ENCODE measurements at places on chromosomes 4 and X.
A peak's percentile ranks its signal among the peaks of the same experiment; 100 is the strongest.

GRCh38 chr4:20490734-20491133, 209.5 kb upstream of the PACRGL start:
- H3K4me1 ChIP-seq: peaks cover 31% of the 10 kb centered on the region
- no peaks in the 10 kb centered on the region for H3K27me3 ChIP-seq
- H3K4me3 ChIP-seq: no peak overlapping the region

GRCh38 chr4:162952232-162952631, 214.5 kb downstream of the NAF1 start:
- no peaks in the 10 kb centered on the region for H3K4me1 ChIP-seq
- DNase-seq: no peak
- H3K27ac ChIP-seq: no peak overlapping the region
- peaks cover 4% of the 10 kb centered on the region for H3K27me3 ChIP-seq

GRCh38 chr4:71009086-71009485, 15.6 kb downstream of the DCK start:
- H3K27ac ChIP-seq: peak overlapping the region; percentile 23
- H3K36me3 ChIP-seq: peaks cover 21% of the 10 kb centered on the region
- no peak overlapping the region for H3K4me3 ChIP-seq
- peaks cover 21% of the 10 kb centered on the region for H3K4me1 ChIP-seq

GRCh38 chr4:16674082-16674481, 224.4 kb downstream of the LDB2 start:
- no peak for DNase-seq
- no peaks in the 10 kb centered on the region for H3K4me1 ChIP-seq
- H3K36me3 ChIP-seq: no peaks in the 10 kb centered on the region
- H3K27me3 ChIP-seq: peaks cover 19% of the 10 kb centered on the region

DNA sequence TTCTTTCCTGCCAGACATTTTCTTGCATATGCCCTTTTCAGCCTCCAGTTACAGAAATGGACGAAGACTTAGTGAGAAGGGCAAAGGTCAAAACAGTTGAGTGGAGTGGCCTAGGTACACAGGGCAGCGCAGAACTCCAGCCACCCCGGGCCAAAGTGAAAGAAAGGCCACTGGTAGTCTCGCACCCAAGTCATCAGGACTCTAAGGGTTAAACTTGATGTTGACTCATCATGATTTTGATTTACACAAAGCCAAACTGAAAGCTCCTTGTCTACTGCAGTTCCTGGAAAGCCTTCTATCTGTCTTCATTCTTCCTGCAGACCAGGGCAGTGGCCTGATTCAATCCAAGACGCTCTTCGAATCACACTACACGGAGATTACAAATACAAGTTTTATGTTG, 2.6 kb upstream of the IL13RA1 start:
- H3K4me3 ChIP-seq: no peak overlapping the region
- H3K27ac ChIP-seq: no peak overlapping the region
- no peak for DNase-seq
- peaks cover 13% of the 10 kb centered on the region for H3K4me1 ChIP-seq
- H3K36me3 ChIP-seq: no peaks in the 10 kb centered on the region
- no peaks in the 10 kb centered on the region for H3K27me3 ChIP-seq

GRCh38 chr4:99763635-99764101, 53.0 kb upstream of the DAPP1 start:
- H3K36me3 ChIP-seq: no peaks in the 10 kb centered on the region
- no peak overlapping the region for H3K27ac ChIP-seq
- H3K4me3 ChIP-seq: no peak overlapping the region
- no peaks in the 10 kb centered on the region for H3K4me1 ChIP-seq
- no peak for DNase-seq

DNA sequence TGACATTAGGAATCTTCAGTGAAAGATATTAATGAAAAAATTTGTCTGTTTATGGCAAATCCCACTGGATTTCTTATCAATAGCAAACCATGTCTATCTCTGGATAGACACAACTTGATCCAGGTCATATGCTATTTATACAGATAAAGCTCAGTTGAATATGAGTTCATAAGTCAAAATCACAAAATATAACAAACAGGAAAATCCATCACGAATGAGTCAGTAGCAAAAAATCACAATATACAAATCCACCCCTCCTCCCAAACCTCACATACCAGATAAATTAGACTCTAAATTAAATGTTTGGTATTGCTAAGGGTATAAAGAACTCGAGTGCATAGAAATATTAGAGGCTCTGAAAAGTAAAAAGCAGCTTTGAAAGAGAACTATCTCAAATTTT, 420.5 kb downstream of the TLL1 start:
- H3K27ac ChIP-seq: no peak overlapping the region
- H3K36me3 ChIP-seq: no peaks in the 10 kb centered on the region
- H3K27me3 ChIP-seq: no peaks in the 10 kb centered on the region
- no peak overlapping the region for H3K4me3 ChIP-seq
- no peak for DNase-seq
- H3K4me1 ChIP-seq: no peaks in the 10 kb centered on the region

DNA sequence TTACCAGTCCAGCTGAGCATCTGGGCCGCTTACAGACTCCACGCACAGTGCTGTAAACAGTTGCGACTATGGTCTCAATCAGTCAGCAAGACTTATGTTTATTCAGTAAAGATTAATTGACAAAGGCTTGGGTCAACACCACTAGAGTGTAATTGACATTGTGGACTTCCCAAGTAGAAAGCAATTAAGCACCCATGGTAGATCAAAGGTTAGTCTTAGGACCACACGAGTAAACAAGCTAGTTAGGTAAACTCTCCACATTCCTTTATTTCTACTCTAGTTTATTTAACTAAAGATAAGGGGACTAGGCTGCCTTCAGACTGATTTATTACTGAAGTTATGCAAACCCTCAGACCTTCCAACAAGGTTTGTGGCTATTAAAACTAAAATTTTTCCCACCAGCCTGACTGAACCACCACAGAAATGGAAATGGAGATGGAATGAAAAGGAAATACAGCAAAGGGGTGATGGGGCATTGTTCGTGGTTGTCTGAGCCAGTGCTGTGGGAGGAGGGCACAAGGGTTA, 44.2 kb downstream of the MTHFD2L start:
- no peak overlapping the region for H3K4me3 ChIP-seq
- no peaks in the 10 kb centered on the region for H3K36me3 ChIP-seq
- no peaks in the 10 kb centered on the region for H3K27me3 ChIP-seq
- peak overlapping the region; percentile 45 for H3K27ac ChIP-seq
- peaks cover 41% of the 10 kb centered on the region for H3K4me1 ChIP-seq

DNA sequence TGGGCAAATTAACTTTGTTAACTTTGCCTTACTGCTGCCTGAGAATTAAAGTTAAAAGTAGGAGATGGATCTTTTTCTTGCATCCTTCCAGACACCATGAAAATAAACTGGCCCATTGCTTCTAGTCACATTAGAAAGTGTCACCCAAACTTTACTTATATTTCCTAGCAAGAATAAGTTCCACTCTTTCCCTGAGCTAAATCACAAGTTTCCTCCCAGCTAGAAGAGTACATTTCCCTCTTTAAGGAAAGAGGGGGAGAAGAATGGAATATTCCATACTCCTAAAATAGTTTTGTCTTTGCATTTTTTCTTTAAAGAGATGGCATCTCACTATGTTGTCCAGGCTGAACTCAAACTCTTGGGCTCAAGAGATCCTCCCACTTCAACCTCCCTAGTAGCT, 53.8 kb downstream of the TMEM150C start:
- peaks cover 5% of the 10 kb centered on the region for H3K27me3 ChIP-seq
- H3K36me3 ChIP-seq: no peaks in the 10 kb centered on the region
- no peak overlapping the region for H3K27ac ChIP-seq
- H3K4me1 ChIP-seq: peaks cover 2% of the 10 kb centered on the region

DNA sequence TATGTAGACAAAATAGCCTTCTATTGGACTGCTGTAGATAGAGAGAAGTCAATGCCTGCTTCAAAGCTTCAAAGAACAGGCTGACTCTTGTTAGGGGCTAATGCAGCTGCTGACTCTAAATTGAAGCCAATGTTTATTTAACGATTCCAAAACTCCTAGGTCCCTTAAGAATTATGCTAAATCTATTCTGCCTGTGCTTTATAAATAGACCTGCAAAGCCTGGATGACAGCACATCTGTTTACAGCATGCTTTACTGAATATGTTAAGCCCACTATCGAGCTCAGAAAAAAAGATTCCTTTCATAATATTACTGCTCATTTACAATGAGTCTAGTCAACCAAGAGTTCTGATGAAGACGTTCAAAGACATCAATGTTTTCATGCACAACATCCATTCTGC, 54.8 kb upstream of the RBMXL3 start:
- DNase-seq: no peak
- peaks cover 41% of the 10 kb centered on the region for H3K36me3 ChIP-seq
- no peak overlapping the region for H3K27ac ChIP-seq
- no peaks in the 10 kb centered on the region for H3K27me3 ChIP-seq
- peaks cover 1% of the 10 kb centered on the region for H3K4me1 ChIP-seq

DNA sequence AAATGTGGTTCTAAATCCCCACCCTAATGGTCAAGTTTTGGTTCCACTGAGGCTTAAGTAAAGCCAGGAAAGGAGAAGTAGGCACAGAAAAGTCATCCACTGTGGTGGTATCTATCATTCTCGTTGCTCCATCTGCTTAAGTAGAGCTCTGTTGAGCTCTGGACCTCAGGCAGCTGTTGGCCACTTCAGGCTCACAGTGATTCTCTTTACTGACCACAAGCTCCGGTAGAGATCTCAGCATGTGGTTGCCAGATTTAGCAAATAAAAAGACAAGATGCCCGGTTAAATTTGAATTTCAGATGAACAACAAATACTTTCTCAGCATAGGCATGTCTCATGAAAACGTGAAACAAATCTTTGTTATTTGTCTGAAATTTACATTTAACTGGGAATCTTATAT, 132.3 kb upstream of the PTCHD1 start:
- H3K4me1 ChIP-seq: no peaks in the 10 kb centered on the region
- H3K27me3 ChIP-seq: no peaks in the 10 kb centered on the region
- H3K36me3 ChIP-seq: no peaks in the 10 kb centered on the region
- no peak overlapping the region for H3K27ac ChIP-seq

DNA sequence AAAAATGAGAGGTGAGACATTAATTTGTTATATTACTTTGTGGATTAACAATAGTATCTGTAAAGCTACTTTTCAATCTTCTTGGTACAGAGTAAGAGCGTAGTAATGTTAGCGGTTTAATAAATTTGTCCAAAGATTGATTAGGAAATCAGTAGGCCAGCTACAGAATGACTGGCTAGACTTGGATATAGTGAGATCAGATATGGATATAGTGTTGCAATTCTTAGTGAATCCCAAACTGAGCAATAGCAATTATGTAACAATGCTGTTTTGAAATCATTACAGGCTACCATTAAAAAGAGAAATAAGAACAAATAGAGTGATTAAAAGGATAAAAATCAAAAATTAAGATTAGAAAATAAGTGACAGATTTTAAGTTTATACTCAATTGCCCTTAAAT, 847 bp upstream of the UGT2A2 start:
- H3K27ac ChIP-seq: no peak overlapping the region
- H3K36me3 ChIP-seq: no peaks in the 10 kb centered on the region
- no peak for DNase-seq
- no peaks in the 10 kb centered on the region for H3K4me1 ChIP-seq
- H3K27me3 ChIP-seq: no peaks in the 10 kb centered on the region

Measured in mesothelial cell of epicardium (in vitro differentiated cells).